ENCODE measurements at places on chromosomes 11 and 22.
A peak's percentile ranks its signal among the peaks of the same experiment; 100 is the strongest.

- no peak for DNase-seq
Measured at GRCh38 chr11:11996321-11997048, 11.9 kb downstream of the DKK3 start.

DNA sequence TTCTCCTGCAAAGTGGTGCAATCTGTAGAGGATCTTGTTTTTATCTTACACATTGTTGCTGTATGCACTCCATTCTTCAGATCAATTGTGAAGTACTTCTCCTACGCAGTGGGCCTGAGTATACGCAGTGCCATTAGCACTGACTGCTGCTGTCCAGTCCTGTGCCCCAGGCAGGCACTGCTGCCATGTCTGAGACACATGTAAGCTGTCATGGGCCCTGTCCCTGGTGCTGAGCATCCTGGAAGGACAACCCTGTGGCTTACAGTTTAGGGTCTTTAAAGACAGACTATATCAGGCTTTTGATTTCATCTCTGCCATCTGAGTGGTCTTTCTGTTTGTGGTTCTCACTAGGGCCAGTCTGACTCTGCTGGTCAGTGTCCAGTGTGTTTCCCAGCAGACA, 44.8 kb upstream of the PTPN5 start:
- no peak for DNase-seq

DNA sequence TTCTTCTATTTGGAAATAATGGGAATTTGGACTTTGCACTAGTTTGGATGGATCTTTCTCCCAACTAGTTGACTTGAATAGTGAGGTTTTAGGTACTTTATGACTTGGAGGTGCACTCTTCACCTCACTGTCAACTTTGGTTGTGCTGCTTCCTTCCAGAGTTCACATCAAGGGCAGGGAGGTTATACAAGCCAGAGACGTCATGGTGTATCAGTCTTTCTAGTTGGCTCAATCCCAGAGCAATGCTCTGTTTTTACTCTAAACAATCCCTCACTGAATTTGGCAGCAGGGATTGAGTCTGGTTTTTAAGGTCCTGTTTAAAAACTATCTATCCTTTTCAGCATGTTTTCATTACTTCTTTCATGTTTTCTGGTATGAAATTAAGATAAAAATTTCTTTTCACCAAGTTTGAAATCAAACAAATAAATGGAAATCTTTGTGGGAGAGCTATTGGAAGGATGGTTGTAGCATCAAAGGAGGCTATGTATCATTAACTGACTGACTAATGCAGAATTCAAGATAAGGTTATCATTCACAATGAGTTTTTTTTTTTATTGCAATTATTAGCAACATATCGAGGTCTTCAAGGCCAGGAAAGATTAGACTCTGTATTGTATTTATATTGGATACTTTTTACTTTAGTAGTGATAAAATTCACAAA, 28.0 kb upstream of the ZBED5 start:
- DNase-seq = peak; percentile 26

DNA sequence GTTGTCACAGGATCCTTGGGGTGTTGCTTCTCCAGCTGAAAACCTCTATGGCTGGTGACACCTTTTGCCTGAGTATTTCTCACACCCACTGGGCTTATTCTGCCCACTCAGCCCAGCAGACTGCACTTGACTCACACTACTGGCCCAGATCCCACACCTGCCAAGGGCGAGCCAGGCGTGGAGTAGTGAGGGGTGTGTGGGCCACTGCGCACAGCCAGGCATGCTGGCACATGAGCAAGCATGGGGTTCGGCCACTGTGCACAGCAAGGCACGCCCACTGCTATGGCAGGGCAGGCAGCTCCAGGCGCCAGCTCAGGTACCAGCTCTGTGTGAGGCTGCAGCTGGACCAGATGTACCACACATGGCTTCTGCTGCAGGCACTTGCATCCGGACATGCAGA, 116.5 kb upstream of the MTNR1B start:
- no peak for DNase-seq

DNA sequence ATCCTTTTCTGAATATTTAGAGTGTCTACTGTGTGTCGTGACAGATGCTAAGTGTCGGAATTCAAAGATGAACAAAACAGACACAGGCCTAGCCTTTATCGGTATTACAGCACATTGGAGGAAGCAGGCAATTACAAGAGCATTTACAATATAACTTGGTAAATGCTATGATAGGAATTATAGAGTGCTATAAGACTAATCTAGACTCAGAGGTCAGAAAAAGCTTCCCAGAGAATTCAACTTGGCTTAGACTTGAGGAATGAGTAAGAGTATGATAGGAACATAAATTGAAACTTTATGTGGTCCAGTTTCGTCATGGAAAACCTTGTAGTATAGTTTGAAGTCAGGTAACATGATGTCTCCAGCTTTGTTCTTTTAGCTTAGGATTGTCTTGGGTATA, 395.7 kb upstream of the FAT3 start:
- DNase-seq = no peak

- DNase-seq = peak; percentile 35
Measured at GRCh38 chr11:129061492-129062230, 119.0 kb upstream of the TP53AIP1 start.

GRCh38 chr11:9066433-9066925, 24.9 kb downstream of the SCUBE2 start:
- DNase-seq = no peak

DNA sequence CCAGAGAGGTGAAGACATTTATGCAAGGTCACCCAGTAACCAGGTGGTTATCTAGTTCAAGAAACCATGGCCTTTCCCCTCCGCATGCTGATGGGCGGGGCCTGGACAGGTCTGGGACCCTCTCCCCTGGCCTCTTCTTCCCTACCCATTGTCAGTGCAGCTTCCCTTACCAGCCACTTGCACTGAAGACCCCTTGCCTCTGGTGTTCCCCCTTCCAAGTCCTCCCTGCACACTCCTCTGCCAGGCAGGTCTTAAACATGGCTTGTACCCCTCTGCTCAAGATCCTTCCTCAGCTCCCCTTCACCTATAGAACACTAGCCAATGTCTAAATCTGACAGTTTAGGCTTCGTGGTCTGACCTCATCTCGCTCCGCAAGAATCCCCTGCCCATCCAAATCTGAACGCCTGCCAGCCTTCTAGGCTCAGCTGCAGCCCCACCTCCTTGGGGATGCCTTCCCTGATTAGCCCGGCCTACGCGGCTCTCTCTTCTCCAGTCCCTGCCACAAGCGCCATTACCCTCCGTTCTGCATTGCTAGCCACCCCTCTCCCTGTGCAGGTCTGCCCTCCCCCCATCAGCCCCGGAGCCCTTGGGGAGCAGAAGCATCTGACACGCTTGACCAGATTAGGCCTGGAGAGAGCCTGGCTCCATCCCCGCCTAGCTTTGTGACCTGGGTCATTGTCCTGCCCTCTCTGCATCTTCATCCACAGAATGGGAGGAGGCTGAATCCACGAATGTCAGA, 213.8 kb downstream of the DSCAML1 start:
- peak; percentile 28 for DNase-seq

DNA sequence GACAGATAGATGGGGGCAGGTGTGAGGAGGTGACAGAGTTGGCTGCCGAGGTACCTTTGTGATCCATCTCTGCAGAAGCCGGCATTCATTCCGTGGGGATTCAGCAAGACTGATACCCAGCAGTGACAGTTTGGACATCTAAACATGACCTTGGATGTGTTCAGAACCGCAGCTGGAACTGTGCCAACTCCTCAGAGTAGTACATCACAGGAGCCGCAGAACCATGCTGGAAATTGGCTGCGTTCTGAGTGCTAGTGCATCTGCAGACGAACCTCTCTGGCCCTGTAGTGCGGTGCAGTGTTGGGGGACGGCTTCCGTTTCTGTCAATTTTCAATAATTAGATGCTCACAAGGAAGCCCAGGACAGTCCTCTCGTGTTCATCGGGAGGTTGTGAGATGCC, 772.1 kb downstream of the NTM start:
- DNase-seq = no peak

DNA sequence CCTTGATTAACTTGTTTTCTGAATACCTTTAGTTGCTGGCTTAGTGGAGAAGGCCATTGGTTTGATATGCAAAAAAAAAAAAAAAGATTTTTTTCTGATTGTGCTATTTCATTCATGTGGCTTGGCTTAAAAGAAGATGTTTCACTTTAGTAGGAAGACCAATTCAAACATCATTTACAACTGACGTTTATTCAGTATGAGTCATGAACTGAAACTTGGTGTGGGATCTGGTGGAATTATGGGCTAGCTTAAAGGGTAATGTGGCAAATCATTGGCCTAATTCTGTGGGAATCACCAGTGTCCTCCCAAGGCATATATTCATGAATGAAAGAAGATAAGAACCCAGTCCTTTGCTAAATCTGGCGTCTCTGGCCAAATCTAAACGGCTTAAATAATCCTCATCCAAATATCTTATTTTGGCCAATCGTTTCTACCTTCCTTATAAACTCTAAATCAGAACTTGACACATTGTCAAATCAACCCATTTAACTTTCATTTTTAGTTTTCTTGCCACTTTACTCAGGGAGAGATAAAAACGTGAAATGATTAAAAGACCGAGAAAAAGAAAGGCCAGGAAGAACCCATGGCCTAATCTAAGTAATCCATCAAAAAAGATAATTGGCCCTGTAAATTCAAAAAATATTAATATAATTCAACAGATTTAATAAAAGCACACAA, 77.0 kb downstream of the DDIAS start:
- DNase-seq = peak; percentile 83

DNA sequence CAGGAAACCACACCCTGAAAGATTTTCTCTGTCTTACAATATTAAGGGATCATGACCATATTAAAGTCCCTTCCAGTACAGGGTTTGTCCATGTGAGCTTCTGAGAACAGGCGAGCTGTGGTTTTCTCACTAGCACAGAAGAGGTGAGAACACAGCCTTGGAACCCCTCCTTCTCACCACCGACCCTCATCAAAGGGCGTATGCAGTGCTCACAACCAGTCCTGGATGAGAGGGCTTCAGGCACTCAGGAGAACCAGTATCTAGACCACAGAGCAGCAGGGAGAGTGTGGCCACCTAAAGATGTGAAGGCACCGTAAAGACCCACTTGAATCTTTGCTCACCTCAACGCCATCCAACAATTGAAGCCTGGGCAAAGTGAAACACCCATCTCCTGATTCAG, 397.0 kb downstream of the ETS1 start:
- DNase-seq = no peak

DNA sequence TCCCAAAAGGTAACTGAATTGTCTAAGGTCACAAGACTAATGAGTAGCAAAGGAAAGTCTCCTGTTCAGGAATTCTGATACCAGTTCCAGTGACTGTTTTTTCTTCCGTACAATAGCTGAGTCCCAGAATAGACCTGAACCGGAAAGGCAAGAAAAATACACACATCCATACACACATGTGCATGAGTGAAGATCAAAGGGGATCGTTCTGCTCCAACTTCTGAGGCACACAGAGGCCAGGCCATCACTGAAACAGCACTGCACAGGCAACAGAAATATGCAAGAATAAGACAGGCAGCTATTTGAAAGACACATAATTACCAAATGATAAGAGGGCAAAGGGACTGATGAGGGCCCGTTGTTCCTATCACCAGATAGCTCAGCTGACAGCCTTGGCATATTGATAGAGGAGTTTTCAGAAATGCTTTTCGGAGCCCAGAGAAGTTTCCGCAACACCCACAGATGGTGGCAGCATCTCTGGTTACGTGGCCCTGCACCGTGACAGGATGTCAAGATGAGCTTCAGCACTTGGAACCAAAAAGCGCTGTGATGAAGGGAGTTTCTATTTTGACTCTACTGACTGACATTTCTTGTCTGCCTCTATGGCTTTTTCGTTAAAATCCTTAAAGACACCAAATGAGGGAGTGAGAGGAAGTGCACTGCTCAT, 280.6 kb downstream of the LARGE1 start:
- no peak for DNase-seq

GRCh38 chr22:17878941-17879340, 104.7 kb upstream of the BID start:
- peak; percentile 79 for DNase-seq

- no peak for DNase-seq
Measured at GRCh38 chr11:96221244-96222070, 121.5 kb downstream of the MAML2 start.

GRCh38 chr11:13837286-13837685, 125.2 kb upstream of the SPON1 start:
- DNase-seq = no peak

- DNase-seq = peak; percentile 71
Measured at GRCh38 chr11:123407130-123407995, 22.7 kb upstream of the GRAMD1B start.

DNA sequence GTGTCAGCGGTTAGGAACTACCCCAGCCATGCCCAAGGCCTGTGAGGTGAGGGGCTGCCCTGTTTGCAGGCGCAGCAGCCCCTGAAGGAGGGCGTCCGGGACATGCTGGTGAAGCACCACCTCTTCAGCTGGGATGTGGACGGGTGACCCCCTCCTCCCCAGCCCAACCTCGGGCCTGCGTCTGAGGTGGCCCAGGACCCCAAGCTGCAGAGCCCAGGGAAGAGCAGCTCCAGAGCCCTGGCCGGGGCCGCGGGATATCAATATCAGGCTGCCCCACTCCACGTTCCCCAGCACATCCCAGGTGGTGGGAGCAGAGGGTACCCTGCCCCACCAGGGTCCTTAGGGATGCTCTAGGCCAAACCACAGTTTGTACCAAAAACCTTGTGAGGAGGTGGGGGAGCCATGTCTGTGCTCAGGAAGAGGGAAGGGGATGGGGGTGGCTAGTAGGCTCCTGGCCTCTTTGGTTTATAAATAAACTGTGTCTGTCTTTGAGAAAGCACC, 39.3 kb downstream of the SGSM3 start:
- no peak for DNase-seq

DNA sequence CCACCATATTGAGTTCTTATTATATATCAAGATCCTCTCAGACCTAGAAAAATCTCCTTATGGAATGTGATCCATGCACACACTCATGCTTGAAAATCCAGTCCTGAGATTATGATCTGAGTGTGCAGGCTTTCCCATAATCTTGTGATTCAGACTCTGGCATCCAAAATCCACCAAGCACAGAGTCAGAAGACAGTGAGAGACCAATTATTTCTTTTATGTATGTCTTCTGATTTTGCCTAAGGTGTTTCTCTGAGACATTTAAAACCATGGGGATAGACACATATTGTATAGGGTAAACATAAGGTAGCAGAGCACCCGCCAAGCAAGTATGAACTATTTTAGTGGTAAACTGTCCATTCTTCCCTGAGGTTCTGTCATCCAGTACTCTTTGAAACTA, 52.0 kb upstream of the MMP13 start:
- DNase-seq = peak; percentile 75

DNA sequence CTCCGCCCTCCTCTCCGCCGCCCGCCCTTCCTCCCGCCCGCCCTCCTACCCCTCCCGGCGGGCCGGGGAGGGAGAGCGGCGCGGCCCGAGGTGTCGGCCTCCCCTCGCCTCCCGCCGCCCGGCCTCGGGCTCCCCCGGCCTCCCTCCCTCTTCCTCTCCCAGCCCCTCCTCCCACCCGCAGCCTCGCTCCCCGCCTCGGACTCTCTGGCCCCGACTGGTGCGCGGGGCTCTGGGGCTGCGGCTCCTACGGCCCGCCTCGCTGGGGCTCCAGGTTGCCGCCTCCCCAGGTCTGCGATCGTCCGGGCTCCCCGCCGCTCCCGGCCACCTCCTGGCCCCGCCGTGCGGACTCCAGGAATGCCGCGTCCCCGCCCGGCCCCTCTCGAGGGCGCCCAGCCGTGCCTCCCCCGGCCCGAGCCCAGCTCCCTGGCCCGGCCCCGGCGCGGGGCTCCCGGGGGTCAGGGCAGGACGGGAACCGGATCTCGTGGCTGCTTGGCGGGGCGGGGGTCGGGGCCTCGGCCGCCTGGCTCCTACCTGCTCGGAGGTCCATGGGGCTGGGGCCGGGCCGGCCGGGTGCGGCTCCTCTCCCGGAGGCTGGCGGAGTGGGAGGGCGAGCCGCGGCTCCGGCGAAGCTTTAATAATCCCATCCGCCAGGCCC, at the start of gene CLCF1:
Gene CLCF1 (minus strand): TSS at position 606 of the 655 bp plus-strand sequence. CDS start 59 bp downstream, at position 547.
- peak; percentile 65 for DNase-seq

- DNase-seq = no peak
Measured at GRCh38 chr11:102197670-102198139, 87.5 kb downstream of the YAP1 start.

Measured in fibroblast of upper back skin (primary cell).